CD4-positive, alpha-beta memory T cell (primary cell): ENCODE measurements at places on chromosomes 12 and 14.

DNA sequence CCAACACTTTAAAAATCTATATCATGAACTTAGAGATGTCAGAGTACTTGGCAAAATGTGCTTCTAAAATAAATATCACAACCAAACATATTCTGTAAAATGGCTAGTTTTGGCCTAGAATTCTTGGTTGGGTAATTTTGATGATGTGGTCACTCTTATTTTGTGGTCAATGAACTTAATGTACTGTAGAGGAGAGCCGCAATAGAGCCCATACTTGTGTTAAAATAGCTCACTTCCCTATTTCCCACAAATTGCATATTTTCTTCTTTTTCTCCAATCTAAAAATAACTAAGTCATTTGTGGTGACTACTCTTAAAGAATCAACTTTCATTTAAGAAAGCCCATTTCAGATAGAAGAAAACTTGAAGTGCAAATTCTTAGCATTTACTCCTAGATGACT, 619.4 kb downstream of the CCER1 start:
- DNase-seq: no peak

GRCh38 chr12:1922985-1923384, 4.5 kb upstream of the CACNA2D4 start:
- DNase-seq: no peak

DNA sequence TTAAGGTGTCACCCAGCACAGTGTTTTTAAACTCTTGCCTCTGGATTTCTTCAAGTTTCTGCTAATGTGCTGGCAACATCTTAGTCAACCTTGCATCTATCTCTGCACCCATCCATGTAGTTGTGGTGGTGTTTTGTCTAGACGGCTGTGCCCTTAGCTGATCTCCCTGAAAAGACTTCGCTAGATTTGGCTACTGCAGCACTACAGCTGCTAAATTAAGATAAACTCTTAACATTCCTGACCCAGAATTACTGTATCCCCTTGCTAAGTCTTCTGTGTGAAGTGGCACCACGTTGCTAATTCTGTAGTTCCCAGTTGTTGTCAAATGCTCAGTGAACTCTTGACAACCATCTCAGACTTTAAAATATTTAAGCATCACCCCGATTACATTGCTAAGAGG, 66.8 kb downstream of the SRGAP1 start:
- DNase-seq: no peak

DNA sequence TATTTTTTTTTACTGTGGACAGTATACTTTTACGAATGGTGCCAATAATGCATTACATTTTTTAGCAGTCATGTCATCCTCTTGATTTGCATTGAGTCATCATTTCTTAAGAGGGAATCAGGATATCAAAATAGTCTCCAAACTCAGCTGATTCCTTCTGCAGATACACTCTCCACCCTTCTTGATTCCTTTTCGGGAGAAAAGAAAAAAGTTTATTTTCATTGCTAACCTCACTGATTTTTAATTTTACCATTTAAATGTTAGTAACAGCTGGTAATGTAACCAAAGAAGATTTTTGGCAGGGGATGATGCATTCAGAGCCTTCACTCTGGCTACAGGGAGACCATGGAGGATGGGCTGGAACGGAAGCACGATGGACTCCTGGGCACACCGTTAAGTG, 47.5 kb downstream of the MRPL42 start:
- no peak for DNase-seq

GRCh38 chr12:80412343-80412953, 31.6 kb upstream of the PTPRQ start:
- DNase-seq: no peak

DNA sequence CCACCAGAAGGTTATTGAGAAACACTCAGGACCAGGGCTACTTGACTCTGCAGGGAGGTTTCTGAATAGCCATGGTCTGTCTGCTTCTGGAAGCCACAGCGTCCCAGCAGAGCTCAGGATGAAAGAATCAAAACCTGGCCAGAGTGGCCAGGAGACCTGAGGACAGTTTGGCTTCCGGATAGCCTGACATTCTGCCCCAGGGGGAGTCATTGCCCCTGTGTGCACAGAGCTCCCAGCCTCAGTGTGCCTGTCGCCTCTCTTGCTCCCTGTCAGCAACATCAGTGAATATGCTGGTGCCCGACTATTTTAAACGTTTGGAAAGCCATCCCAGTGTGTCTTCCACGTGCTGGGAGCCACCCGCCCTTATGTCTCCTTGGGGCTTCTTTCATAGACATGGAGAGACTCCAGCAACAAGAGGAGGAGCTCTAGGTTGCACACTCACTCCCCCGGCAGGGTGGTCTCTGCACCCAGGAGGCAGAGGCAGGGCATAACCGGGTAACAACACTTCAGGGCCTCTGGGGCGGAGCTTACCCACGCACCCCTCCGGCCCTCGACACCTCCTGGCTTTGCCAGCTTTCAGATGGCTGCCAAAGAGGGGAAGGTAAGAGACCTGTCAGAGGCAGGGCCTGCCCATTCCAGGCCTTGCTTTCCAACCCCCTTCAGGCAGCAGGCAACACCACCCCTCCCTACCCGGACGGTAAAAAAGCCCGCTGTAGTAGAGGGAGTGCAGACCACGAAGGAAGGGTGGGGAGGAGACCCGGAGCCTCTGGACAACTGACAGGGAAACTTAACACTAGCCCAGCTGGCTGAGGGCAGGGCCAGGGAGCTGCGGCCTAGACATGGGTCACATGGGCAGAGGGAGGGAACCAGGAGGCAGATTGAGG, 19.0 kb upstream of the SLC6A12 start:
- no peak for DNase-seq

DNA sequence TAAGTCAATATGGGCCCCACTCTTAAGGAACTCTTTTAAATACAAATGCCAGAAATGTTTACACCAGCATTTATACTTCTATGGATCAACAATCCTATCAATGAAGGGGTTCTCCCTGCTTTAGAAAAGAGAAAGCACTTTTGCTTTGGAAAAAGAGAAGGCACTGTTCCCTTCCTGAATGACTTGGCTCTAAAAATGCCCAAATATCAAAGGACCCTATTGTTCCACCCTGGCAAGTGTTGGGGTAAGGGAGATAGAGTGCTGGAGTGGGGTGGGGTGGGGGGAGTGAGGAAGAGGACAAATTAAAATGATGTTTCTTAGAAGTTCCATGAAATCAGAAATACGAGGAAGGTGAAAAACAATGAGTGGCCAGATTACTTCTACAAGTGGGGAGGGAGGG, 131.6 kb upstream of the GRIN2B start:
- DNase-seq: no peak

- DNase-seq: no peak
These were observed 6.3 kb downstream of the RNF10 start for GRCh38 chr12:120540445-120540844.

DNA sequence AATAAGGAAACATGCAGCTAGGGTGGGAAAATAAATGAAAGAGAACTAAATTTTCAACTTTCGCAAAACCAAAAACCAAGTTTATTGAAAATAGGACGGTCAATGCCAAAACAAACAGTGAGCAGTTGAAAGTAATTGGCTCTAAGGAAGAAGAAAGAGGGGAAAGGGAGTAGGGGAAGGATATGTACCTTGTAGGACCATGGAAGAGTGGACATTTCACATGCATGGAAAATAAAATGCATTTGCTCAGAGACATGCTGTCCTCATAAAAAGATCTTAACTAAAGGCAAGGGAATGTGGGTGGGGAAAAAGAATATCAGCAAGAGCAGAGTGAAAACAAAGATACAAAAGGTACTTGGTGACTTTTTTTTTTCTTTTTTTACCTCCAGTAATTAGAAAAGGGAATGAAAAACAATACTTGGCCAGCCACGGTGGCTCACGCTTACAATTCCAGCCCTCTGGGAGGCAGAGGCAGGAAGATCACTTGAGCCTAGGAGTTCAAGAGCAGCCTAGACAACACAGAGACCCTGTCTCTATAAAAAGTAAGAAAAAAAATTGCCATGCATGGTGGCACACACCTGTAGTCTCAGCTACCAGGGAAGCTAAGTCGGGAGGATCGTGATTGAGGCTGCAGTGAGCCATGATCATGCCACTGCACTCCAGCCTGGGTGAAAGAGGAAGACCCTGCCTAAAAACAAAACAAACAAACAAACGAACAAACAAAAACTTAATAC, 6.6 kb downstream of the TXNDC16 start:
- DNase-seq: no peak

DNA sequence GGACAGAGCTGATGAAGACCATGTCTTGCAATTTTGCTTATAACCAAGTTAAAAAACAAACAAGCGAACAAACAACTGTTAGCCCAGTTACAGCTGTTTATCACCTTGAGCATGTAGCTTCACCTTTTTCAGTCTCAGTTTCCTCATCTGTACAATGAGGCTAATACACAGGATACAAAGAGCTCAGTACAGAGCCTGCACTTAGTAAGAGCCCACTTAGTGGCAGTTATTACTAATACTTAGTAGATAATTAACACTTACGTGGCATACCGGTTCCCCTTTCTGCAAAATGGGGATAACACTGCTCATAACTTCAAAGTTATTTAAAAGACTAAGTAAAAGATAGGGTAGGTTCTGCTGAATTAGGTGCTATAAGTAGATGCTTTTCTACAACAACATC, 228.0 kb downstream of the MON2 start:
- no peak for DNase-seq

- no peak for DNase-seq
These were observed 11.0 kb downstream of the TPCN1 start for GRCh38 chr12:113232089-113232839.

GRCh38 chr14:105347587-105347968, 33.0 kb downstream of the PACS2 start:
- DNase-seq: no peak
